ENCODE measurements at places on chromosomes 1 and 21. TPM values are rescaled to one million over a fixed set of nuclear protein-coding genes. Genes with fewer than 3 reads are reported as not detected.

OR2L5 gene
- total RNA-seq: not detected

LIPI gene
- not detected for total RNA-seq

BCAS2 gene
- 74.9 TPM for total RNA-seq

LRIG2 gene
- total RNA-seq: 17.4 TPM

ACAP3 gene
- total RNA-seq: 76.8 TPM

LDLRAD2 gene
- 1.0 TPM for total RNA-seq

NOTCH2 gene
- total RNA-seq: 16.2 TPM

SPRR2G gene
- total RNA-seq: 0.90 TPM

REG4 gene
- total RNA-seq: not detected

CACNA1E gene
- total RNA-seq: 0.27 TPM

CFHR3 gene
- not detected for total RNA-seq

MTMR11 gene
- 5.8 TPM for total RNA-seq

NEK2 gene
- 0.78 TPM for total RNA-seq

AQP10 gene
- total RNA-seq: 0.41 TPM

SEMA6C gene
- total RNA-seq: 12.2 TPM

TMEM125 gene
- 0.68 TPM for total RNA-seq

NBPF3 gene
- 10.5 TPM for total RNA-seq

FMOD gene
- 0.62 TPM for total RNA-seq

KCNT2 gene
- 33.5 TPM for total RNA-seq

SLC45A1 gene
- total RNA-seq: 6.4 TPM

ZBTB8A gene
- total RNA-seq: 4.5 TPM

SELENBP1 gene
- total RNA-seq: 103 TPM

SH2D1B gene
- 1.4 TPM for total RNA-seq

FAM78B gene
- total RNA-seq: 3.6 TPM

LYPD8 gene
- total RNA-seq: not detected

GJB4 gene
- 1.5 TPM for total RNA-seq

DTL gene
- total RNA-seq: 3.2 TPM

TSTD1 gene
- total RNA-seq: 2.8 TPM

PSMA5 gene
- 73.0 TPM for total RNA-seq

ARTN gene
- total RNA-seq: 0.54 TPM

LGALS8 gene
- total RNA-seq: 25.8 TPM

XKR8 gene
- total RNA-seq: 0.67 TPM

HSD3B2 gene
- total RNA-seq: 0.38 TPM

QSOX1 gene
- 19.3 TPM for total RNA-seq

FGR gene
- not detected for total RNA-seq

RIMS3 gene
- 92.5 TPM for total RNA-seq

PSRC1 gene
- total RNA-seq: 50.6 TPM

LRRN2 gene
- 8.4 TPM for total RNA-seq

KAZN gene
- total RNA-seq: 17.4 TPM

CHRNB2 gene
- total RNA-seq: 19.3 TPM

UTS2 gene
- 2.9 TPM for total RNA-seq

AMIGO1 gene
- 7.5 TPM for total RNA-seq
